ENCODE measurements at places on chromosomes 16 and 17.
A peak's percentile ranks its signal among the peaks of the same experiment; 100 is the strongest.

GRCh38 chr16:23061669-23062068 is 87.6 kb downstream of the USP31 start:
- DNase-seq: no peak

DNA sequence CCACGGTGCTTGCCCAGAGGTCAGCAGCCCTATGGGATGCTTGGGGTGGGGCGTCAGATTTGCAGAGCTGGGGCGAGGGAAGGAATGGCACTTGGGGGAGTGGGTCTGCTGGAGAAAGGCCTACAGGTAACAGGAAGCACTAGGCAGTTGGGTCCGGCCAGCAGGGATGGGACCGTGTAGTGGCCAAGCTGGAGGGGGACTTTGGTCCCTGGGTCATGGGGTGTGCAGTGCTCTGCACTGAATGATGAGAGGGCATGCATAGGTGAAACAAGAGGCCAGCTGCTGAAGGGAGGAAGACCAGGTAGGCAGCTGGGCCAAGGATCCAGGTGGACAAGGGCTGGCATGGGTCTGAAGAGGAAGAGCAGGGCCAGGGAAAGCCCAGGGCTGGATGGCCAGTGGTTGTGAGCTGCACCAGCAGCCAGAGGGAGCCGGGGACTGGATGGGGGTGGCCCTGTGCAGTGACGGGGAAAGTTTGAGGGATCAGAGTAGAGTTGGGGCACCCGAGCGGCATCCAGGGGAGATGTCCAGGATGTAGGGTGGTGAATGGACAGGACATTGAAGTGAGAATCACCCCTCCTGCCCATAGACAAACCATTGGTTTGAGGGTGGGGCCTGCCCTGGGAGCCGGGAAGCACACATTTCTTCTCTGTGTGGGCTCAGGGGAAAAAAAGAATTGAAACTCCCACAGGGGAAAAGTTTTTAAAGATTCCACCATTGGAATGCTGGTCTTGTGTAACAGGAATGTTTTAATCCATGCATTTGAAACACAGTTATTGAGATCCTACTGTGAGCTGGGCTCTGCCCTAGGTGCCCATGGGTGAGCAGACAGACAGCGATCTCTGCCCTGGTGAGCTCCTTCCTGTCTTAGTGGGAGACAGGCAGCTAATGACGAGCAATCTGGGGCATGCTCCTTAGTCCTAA is 25.1 kb downstream of the RAI1 start:
- no peak for DNase-seq

GRCh38 chr16:81558444-81559175 is 114.0 kb downstream of the CMIP start:
- no peak for DNase-seq

- peak; percentile 47 for DNase-seq
Measured at GRCh38 chr16:58127033-58127556, 2.1 kb downstream of the CFAP20 start.

GRCh38 chr16:47612711-47613110 is 151.6 kb downstream of the PHKB start:
- no peak for DNase-seq

GRCh38 chr16:23182679-23183542 is at the start of gene SCNN1G:
SCNN1G (plus strand) TSS chr16:23182745; CDS start chr16:23186272, 3,527 bp downstream.
- no peak for DNase-seq

DNA sequence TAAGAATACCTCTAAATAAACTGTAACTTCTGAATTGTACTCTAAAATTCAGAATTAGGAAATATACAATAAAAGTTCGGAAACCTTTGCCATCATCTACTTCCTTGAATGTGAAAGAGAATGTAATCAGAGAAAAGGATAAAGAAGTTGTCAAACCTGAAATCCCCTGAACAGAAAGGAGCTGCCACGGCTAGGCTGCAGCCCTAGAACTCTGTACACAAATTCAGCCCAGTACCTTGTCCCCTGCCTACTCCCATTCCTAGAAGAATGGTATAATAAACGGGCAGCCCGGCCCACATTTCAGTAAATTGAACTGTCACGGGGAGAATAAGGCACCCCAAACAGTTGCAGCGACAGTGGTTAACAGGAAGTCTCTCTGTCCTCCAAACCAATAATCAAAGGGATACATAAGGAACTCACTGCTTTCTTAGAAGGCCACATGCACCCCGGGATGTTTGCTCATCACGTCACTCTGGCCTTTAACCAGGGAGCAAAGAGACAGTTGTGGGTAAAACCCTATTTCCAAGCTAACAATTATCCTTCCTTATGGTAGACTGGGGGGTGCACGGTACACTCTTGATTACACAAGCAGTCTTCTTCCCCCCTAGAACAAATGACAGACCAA is 24.3 kb upstream of the RFFL start:
- DNase-seq: peak; percentile 66

DNA sequence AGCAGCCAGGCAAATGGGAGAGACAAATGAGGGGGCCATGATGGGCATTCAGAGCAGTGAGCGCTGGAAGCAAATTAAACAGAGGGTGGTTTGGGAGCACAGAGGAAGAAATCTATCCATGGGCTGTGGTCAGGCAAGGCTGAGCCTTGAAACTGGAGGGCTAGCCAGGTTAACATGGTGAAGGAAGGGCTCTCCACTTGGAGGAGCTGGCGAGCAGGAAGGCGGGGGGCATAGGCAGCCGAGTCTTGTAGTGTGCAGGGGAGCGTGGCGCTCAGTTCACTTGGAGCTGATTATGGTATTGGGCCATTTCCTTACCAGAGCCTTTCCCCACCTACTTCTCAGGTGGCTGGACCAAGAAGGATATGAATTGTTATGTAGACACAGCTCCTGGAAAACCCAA is 189.7 kb downstream of the SNX29 start:
- DNase-seq: no peak

DNA sequence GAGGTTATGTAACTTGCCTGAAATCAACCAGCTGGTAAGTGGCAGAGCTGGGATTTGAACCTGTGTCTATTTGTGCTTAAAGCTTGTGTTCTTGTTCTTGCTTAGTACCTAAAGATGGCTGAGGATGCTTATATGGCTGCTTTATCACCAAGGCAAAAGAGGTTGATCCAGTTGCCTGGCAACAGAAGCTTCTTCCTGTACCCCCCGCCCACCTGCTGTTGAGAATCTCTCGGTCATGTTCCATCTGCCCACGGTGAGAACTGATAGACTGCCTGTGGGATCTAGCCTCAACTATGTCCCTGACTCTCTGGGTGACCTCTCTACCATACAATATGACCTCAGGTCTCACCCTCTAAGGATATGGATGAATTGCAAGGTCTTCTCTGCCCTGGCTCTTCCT is 60.7 kb downstream of the ABCC6 start:
- no peak for DNase-seq

GRCh38 chr17:70078994-70079531 is 4.0 kb downstream of the KCNJ16 start:
- no peak for DNase-seq

DNA sequence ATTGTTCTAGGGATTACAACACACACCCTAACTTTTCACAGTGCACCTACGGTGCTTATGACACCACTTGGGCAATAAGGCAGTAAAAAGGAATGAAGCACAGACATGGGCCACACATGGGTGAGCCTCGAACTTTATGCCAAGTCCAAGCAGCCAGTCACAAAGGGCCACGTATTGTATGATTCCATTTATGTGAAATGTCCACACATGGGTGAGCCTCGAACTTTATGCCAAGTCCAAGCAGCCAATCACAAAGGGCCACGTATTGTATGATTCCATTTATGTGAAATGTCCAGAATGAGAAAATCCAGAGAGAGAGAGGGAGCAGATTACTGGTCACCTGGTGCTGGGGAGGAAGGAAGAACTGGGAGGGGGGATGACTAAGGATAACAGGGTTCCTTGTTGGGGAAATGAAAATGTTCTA is 22.2 kb downstream of the RMI2 start:
- no peak for DNase-seq

DNA sequence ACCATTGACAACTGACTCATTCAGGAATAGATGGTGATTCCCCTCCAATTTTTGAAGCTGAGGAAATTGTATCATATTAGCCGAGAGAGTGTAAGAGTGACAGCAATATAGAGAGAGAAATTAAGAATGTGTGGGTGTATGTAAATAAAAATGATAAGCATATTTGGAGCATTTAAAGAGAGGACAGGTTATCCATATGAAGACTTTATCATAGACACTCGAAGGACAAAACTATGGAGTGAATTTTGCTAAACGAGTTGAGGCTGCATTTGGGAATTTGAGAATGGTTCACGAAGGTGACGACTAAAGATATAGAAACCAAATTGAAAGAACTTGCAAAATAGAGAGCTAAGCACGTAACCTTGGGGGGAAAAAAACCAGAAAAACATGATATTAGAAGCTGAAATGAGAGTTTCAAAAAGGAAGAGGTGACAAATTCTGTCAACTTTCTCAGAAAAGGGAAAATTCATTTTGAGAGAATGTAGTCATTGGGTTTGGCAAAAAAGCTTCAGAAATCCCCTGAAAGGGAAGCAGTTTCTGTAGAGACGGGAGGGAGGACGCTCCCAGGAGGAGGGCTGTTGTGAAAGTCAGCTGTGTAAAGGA is 129.7 kb downstream of the KCNJ2 start:
- DNase-seq: peak; percentile 14

- DNase-seq: no peak
Measured at GRCh38 chr16:3761375-3762106, 44.2 kb upstream of the TRAP1 start.

GRCh38 chr16:84535851-84536250 is 31.4 kb upstream of the MEAK7 start:
- no peak for DNase-seq

GRCh38 chr17:71976011-71976649 is 144.7 kb upstream of the SOX9 start:
- no peak for DNase-seq

DNA sequence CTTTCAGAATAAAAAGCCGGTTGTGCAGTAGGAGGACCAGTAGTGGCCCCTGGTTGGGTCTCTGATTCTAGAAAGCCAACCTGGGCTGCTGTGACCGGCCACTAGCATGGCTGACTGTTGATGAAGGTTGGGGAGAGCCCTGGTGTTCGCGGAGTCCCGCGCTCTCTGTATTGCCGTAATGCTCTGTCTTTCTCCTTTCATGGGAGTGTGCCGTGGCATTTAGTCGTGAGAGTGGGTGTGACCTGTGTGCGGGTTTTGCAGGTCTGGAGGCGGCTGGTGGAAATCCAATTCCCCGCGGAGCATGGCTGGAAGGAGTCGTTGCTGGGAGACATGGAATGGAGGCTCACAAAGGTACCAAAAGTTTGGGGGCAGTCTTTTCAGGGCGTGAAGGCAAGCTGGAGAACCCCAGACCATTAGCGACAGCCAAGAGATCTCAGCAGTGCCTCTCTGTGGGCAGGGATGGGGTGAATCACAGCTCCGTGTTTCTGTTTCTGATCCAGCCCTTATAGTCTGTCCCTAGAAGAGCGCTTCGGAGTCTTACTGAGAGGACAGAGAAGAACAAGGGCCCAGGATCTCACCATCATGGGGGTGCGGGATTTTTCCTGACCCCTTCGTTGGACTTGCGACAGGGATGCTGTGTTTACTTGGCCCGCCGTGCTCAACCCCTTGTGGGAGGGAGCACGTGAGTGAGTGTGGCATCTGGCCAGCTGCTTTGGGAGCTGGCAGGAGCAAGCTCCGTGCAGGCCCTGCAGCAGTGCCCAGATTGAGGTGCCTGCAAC is 56.5 kb downstream of the RNF213 start:
- DNase-seq: no peak

DNA sequence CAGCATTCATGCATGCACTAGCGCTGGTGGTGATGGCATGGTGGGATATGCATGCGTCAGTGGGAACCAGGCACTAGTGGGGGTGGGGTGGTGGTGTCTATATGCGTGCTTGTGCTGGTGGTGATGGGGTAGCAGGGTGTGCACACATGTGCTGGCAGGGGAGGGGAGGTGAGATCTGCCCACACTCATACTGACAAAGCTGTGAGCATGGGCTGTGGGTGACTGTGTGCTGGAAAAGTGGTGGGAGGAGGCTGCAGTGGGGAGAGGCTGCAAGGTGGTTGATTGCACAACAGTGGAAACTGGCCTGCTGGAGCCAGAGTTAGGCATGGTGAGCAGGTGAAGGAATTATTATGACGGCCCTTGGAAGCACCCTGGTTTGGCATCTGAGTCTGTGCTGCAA is 31.3 kb upstream of the TEKT1 start:
- DNase-seq: no peak

- DNase-seq: no peak
Measured at GRCh38 chr17:1914661-1915083, 84.9 kb downstream of the RPA1 start.

DNA sequence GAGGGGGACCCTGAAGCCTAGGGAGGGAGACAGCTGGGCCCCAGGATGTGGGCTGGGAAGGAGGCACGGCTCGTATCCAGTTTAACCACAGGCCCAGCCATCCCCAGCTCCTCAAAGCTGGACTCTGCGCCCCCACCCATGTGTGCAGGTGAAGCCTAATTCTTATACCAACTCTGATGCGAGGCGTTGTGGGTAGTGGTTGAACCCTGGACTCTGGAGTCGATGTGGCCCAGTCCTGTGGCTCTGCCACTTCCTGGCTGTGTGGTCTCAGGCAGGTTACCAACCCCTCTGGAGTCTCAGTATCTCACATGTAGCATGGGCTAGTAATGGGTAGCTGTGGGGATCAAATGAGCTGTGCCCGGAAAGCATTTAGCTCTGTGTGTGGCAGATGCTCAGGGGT is 60.4 kb upstream of the TOB1 start:
- peak; percentile 43 for DNase-seq

GRCh38 chr17:41322903-41323895 is 7.7 kb upstream of the KRTAP17-1 start:
- no peak for DNase-seq
